Putamen (tissue), 1 donor: ENCODE measurements at places on chromosomes 16 and 17.

DNA sequence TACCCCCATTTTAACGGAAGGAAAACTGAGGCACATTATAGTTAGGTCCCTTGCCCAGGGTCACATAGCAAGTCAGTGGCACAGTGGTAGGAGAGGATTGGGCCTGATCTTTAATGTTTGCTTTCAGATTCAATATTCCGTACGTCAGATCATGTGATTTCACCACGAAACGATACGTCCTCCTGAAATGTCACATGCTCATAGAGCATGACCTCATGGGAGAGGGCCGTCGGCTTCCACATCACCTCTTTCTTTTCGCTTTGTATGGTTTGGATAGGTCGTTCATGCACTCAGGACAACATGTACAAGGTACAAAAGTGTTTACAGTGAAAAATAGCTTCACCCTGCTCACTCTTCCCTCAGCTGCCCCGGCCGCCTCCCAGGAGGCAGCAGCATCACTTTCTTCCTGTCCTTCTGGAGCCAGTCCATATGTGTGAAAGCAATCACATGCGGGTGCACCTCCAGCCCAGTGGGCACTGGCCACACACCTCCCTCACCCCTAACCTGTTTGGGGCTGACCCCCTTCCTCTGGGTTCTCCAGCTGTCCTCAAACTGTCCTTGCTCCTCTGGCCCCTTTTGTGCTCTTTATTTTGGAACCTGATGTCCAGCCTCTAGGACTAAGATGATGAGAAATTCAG lies 199.9 kb downstream of the FOXL1 start:
- no peak for DNase-seq

- DNase-seq = no peak
Observed at GRCh38 chr17:29587591-29587990, 1.9 kb downstream of the GIT1 start.

GRCh38 chr17:52297230-52298010 lies 138.9 kb upstream of the CA10 start:
- DNase-seq = no peak

GRCh38 chr17:45221081-45222013 lies at the start of gene FMNL1:
Gene FMNL1, plus strand, starts transcription at chr17:45221885. Its CDS starts 240 bp downstream, at chr17:45222125.
- DNase-seq = no peak

DNA sequence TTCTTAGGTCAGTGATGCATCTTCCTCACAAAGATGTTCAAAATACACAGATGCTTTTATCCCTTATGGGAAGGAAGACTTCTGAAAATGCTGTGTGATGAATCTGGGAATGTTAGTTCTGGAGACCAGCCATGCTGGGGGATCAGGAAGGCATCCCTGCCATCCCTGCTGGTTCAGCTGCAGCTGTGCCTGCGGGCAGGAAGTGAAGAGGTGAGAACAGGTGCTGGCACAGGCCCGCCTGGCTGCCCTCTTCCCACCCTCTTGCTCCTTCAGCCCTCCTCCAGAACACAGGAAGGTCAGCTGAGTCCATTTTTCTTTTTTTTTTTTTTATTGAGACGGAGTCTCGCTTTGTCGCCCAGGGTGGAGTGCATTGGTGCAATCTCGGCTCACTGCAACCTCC lies 15.2 kb downstream of the RAB11FIP3 start:
- DNase-seq = no peak

DNA sequence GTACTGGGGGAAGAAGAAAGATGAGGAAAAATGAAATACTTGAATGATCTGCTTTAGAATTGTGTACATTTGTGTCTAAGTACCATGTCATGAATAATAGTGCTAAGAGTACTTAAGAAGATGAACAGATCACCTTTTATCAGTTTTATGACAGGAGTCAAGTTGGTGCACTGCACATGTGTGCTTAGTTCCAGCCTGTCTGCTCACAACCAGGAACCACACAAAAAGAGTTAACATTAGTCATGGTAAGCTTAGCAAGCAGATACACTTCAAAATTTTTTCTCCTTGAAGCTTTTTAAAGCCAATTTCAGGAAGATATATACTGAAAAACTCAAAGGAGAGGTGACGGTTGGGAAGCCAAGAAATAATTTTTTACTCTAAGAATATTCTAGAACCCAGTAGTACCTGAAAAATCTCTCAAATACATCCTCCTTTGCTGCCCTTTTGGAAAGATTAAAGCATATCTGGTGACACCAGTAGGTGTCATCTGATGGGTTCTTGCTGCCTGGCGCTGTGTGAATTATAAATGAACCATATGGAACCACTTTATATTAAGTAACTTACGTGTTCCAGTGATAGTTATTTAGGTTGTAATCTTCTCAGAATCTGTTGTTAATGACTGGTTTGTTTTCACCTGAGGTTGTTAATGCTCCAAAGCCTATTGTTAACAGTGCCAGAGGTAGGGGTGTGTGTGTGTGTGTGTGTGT lies 93.4 kb downstream of the MSI2 start:
- no peak for DNase-seq

DNA sequence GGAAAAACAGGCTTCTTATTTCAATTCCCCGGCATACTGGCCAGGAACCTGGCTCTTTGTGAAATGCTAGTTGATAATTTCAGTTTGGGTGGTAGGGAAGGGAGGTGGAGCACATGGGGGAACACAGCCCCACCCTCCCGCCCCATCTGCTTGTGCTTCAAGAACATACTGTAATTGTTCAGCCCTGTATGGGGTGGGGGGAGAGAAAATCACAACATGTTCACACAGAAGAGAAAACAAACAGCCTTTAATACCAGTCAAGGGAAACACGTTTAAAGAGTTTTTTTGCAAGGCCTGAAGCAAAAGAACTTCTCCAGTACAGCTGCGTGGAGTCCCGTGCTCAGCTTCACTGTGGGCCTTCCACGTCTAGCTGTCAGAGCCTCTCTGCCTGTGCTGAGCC lies 59.7 kb downstream of the SHISA6 start:
- no peak for DNase-seq

DNA sequence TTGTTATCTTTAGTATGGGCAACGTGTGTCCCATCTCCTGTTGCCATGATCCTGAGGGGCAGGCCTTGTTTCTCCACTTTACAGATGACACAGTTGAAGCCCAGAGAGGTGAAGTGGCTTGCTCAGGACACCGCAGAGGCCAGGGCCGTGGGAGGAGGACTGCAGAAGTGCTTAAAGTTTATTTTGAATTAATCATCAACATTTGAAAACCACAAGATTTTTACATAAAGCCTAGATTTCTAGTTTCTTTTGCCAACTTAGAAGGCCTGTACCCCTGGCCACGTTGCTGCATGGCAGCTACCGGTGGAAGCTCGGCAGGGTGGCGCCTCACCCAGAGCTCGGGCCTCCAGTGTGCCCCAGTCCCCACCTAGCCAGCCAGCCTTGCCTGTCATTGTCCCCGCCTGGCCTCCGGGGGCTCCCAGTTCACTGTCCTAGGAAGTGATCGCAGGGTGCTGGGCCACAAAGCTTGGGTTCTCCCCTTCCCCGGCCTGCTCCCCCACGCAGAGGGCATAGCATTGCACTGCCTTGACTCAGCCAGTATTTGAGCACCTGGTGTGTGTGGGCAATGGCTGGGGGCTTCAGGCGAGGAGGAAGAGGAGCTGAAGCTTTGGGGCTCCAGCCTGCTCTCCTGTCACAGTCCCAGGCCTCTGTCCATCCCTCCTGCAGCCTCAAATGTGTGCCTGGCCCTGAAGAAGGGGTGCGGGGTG lies 14.8 kb upstream of the ADCY7 start:
- DNase-seq = no peak

- no peak for DNase-seq
Observed at GRCh38 chr17:56976941-56977608, 856 bp upstream of the SCPEP1 start.

DNA sequence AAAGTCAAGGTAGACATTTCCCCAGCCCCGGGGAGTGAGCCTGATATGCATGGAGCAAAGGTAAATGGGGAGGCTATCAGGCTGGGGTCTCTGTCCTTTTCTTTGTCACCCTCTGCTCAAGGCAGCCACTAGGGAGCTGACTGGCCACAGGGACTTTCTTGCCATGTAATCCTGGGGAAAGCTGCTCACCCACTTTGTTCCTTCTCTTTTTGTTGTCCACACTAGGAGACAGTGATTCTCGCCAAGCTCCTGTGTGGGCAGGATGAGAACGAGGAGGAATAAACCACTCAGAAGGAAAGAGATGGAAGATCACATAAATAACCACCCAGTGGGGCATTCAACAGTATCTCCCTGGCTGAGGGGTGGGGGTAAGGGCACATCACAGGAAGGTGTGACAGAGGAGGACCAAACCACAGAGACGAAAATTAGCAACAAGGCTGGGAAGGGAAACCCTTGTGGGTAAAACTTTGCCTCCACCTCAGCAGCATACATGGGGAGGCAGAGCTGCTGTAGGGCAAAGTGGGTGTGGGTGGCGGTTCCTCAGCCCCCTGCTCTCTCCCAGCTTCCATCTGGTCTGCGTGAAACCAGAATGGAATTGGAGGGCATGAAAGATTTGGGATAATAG lies 26.2 kb upstream of the CCL1 start:
- DNase-seq = no peak

GRCh38 chr17:58330538-58330996 lies 2.0 kb upstream of the TSPOAP1 start:
- DNase-seq = no peak

DNA sequence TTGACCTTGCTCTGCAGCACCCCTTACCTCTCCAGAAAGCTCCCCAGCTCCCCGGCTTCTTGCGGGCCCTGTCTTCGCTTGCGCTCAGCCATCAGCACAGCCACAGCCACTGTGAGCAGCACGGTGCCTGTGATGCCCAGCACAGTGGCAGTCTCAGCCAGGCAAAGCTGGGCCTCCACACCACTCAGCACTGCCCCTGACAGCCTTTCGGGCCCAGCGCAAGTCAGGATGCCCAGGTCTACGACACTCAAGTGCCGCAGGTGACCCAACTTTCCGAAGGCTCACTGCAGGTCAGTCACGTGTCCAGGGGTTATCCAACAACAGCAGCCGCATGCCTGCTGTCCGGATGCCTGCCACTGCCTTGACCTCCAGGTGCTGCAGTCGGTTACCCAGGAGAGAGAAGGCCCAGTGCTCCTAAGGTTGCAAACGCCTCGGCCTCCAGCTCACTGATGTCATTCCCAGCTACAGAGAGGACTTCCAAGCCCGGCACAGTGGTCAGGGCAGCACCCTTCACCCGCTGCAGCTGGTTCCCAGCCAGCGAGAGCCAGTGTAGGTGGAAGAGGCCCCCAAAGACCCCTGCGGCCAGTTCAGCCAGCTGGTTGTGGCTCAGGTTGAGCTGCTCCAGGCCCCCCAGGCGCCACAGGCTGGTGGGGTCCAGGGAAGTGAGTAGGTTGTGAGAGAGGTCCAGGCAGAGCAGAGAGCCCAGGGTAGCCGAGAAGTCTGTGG lies 8.9 kb upstream of the TMEM101 start:
- DNase-seq = no peak

DNA sequence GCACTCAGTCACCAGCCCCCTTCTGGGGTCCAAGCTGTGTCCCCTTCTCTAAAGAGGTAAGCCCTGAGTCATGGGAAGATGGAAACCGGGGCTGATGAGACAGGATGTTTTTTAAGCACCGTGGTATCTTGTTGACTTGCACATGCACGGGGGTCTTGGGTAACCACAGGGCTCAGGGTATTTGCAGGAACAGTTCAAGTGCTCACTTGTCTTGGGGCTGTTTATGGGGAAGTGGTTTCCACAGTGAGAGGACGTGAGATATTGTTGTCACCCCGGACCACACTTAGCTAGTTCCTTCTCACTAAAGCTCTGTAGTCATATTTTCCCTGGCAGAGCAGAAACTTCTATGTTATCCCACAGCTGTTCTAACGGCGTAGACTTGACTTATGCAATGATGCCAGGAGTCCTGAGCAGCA lies 7.7 kb downstream of the CCL3L1 start:
- DNase-seq = peak; percentile 52

- DNase-seq = no peak
Observed at GRCh38 chr17:48456589-48456988, 26.6 kb upstream of the SKAP1 start.

- no peak for DNase-seq
Observed at GRCh38 chr16:88850531-88851199, 6.1 kb downstream of the GALNS start.

GRCh38 chr17:39339272-39339671 lies 62.2 kb downstream of the FBXL20 start:
- no peak for DNase-seq

DNA sequence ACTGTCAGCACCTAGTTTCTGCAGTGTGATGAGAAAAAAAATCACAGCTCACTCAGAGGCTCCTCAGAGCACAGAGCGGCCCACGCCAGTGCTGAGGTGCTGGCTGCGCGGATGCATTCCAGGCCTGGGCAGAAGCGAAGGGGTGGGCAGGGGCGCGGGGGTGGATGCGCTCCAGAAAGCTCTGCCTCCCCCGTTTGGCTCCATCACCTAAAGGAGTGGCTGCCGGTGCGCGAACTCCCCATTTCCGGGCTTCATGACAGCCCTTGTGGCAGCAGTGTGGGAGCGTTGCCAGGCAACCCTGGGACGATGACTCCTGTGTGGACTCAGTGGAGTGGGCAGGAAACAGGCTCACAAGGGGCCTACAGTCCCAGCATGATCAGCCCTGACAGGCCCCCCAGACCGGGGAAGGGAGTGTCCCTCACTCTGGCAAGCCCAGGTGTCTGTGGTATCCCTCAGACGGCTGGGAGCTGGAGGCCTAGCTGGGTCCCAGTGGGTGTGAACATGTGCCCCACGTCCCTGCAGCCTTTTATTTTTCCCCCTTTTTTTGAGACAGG lies 32.8 kb upstream of the NUDT16L1 start:
- peak; percentile 82 for DNase-seq

GRCh38 chr17:34156741-34157589 lies 98.1 kb upstream of the CCL2 start:
- peak; percentile 53 for DNase-seq

GRCh38 chr17:51724043-51724580 lies 434.4 kb downstream of the CA10 start:
- no peak for DNase-seq

- DNase-seq = no peak
Observed at GRCh38 chr17:48429156-48429555, 858 bp downstream of the SKAP1 start.

DNA sequence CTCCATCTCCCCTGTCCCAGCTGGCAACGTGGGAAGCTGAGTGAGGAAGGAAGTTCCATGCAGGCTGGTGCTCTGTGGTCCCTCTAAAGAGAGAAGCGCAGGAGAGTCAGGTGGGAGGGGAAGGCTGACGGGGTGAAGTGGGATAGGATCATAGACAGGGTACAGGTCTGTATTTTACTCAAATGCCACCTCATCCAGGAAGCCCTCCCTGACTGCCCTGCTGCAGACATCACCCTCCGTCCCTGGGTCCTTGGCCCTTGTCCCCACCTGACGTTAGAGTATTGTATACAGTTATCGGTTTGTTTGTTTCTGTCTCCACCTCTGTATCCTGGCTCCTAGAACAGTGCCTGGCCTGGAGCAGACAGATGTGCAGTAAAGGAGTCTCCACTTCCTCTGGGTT lies 11.7 kb downstream of the CANT1 start:
- no peak for DNase-seq

- DNase-seq = peak; percentile 46
Observed at GRCh38 chr17:69326377-69327059, 415 bp downstream of the ABCA5 start.
